ENCODE measurements at places on chromosomes 7 and 10.
A peak's percentile ranks its signal among the peaks of the same experiment; 100 is the strongest.

- no peak for DNase-seq
Measured at GRCh38 chr10:43227911-43228782, 38.7 kb downstream of the RASGEF1A start.

DNA sequence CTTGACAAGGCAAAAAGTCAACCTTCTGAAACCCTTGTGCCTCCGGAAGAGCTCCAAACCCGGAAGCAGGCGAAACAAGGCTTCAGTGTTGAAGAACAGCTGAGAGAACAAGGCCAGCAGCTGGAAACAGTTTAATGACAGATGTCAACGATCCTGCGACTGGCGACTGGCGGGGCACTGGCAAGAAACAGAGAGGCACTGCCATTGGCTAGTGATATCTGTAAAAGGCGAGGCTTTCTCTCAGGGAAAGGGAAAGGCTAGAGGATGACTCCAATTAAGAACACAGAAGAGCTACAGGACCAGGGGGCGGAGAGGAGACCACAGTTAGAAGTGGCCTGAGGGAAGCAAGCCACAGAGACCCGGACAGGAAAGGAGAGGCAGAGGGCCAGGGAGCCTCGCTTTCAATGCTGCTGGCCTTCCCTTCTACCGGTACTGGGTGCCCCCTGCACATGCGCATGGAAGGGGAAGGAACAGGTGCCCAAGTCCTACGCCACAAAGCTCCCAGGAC is 19.4 kb downstream of the ITGB1 start:
- DNase-seq: peak; percentile 36

DNA sequence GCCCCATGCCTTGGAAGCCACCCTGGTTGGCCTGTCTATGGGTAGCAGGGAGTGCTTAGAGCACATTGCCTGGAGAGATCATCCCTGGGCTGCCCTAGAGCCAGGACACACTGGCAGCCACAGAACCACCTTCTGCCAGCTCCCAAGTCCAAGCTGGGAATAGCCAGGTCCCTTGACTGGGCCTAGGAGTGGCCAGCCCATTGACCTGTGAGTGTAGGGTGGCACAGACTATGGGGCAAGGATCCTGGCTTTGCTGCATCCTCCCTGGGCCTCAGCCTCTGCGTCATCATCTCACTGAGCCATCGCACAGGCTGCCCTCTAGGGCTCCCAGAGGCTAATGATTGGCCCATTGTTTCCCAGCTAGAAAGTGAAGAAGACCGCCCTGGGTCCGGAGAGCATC is 7.0 kb downstream of the AQP1 start:
- no peak for DNase-seq

DNA sequence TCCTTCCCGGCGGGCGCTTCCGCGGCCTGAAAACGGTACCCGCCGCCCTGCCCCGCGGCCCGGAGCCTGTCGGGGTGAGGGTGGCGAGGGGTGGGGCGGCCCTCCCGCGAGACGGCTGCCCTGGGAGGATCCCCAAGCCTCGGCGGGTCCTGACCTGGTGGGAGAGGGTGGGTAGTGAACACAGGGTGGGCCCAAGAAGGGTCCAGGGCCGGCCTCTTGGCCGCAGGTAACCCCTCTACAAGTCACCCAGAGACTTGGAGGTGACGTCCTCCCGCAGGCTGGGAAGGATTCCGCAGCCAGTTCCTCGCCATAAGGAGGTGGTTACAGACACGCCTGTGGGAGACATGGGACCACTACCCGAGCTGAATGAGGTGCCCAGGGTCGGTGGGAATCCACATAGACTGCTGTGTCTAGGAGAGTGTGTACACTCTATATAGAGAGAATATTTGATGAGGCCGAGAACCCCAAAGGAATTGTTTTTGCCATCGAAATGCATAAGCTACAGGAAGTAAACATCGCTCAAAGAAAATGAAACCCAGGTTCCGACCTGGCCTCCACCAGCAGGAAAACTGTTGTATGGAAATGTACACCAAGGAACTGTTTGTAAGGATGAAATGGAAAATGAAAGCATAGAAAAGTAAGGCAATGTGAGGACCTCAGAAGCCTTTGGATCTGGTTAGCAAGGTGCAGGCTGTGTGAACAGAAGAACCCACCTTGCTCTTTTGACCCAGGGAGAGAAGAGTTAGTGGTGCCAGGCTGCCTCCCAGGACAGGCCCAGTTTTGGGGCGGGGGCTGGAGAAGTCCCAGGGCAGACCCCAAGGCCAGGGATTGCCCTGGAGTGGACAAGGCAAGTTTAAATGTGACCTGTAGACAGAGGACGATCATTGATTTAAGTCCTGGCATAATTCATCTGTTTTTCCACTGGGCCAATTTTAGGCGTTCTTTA is 659 bp downstream of the OPTN start:
- peak; percentile 40 for DNase-seq

- no peak for DNase-seq
Measured at GRCh38 chr7:151852486-151853396, 24.2 kb downstream of the PRKAG2 start.

DNA sequence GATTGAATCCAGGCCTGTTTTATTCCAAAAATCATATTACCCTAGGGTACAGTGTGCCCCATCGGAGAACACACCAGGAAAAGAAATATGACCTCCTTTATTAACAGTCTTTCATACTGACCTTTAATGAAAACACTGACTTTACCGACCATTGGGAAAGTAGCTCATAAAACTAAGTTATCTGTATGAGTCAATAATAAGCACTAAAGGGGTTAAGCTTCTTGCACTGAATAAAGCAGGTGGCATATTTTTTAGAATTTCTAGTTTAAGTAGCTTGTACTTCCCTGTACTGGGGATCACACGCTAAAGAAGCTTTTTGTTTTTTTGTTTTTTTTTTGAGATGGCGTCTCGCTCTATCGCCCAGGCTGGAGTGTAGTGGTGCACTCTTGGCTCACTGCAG is 199.8 kb downstream of the FAM107B start:
- DNase-seq: no peak

DNA sequence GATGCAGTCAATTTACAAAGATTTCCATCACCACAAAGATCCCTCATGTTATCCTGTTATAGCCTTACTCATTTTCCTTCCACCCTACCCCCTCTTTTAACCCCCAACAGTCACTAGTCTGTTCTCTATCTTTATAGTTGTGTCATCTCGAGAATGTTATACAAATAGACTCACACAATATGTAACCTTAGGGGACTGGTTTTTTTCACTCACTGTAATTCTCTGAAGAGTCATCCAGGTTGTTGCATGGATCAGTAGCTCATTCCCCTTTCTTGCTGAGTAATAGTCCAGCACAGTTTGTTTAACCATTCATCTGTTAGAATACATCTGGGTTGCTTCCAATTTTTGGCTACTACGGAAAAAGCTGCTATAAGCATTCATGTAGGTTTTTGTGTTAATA is 121.1 kb upstream of the PDE1C start:
- no peak for DNase-seq

- no peak for DNase-seq
Measured at GRCh38 chr7:81080553-81080952, 161.7 kb upstream of the SEMA3C start.

Measured in EL (cell line).